ENCODE measurements at places on chromosomes 2 and 18.

- no peak overlapping the region for H3K4me3 ChIP-seq
- H3K27ac ChIP-seq: no peak overlapping the region
- H3K27me3 ChIP-seq: no peaks in the 10 kb centered on the region
- no peaks in the 10 kb centered on the region for H3K4me1 ChIP-seq
- no peak for DNase-seq
- H3K36me3 ChIP-seq: no peaks in the 10 kb centered on the region
Observed at GRCh38 chr2:65278531-65278981, 50.9 kb downstream of the ACTR2 start.

DNA sequence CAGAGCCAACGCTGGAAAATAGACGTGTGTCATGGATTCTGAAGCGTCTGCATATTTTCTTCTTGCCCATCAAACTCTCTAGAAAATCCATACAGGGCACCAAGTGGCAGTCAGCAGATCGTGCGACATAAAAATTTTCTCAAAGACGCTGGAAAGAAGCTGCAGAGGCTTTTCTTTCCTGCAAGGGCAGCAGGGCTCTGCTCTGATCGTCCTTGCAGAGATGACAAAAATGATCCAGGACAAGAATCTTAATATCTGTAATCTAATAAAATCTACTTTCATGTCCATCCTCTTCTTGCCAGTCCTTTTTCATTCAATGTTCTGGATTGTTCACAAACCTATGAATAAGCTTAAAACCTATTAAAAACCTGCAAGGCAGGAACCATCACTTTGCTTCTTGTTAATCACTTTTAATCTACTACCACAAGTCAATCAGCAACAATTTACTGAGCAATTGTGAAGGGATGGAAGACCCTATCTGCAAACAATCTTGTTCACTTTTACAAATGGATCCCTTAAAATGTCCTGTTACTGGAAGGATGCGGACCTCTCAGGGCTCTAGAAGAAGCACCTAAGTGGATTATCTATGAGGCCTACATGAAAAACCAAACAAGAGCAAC lies 93.6 kb downstream of the MREG start:
- H3K4me3 ChIP-seq: no peak overlapping the region
- no peaks in the 10 kb centered on the region for H3K27me3 ChIP-seq
- H3K36me3 ChIP-seq: no peaks in the 10 kb centered on the region
- no peak for DNase-seq
- no peak overlapping the region for H3K27ac ChIP-seq

DNA sequence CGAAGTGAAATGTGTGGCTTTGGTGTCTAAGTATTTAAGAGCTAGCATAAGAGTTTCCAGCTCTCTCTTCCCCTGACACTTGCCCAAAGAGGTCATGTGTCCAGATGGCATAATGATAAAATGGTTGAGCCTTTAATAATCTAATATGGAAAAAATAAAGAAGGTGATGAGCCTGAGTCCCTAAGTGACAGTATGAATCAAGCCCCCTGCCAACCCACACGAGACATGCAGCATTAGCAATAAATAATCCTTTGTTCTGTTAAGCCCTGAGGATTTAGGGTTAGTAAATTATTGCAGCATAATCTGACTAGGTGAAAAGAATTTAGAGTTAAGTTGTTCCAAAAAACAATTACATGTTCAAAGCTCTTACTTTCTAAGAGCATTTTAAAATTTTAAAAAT lies 217.2 kb upstream of the CCDC150 start:
- H3K4me3 ChIP-seq: no peak overlapping the region
- no peak overlapping the region for H3K27ac ChIP-seq

GRCh38 chr2:174682578-174683391 lies 81.5 kb downstream of the CHRNA1 start:
- H3K4me3 ChIP-seq: no peak overlapping the region
- no peaks in the 10 kb centered on the region for H3K27me3 ChIP-seq
- no peaks in the 10 kb centered on the region for H3K4me1 ChIP-seq
- no peak for DNase-seq
- no peaks in the 10 kb centered on the region for H3K36me3 ChIP-seq

DNA sequence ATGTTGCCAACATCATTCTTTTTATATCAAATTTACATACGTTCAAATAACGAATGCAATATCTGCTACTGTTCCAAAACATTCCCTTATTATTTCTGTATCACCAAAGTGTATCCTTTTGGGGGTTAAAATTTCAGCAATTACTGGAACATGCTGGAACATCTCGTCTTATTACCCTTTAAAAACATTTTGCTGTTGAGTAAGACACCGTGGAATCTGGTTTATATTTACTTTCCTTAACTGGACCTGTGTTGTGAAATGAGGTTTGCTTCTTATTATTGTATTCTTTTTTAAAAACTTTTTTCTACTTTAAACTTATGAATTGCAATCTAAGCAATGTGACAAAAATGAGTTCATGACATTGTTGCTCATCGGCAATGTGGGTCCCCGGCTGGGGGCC lies 87.4 kb upstream of the PTPRM start:
- no peak for DNase-seq
- H3K4me1 ChIP-seq: no peaks in the 10 kb centered on the region
- H3K4me3 ChIP-seq: no peak overlapping the region
- H3K36me3 ChIP-seq: no peaks in the 10 kb centered on the region

DNA sequence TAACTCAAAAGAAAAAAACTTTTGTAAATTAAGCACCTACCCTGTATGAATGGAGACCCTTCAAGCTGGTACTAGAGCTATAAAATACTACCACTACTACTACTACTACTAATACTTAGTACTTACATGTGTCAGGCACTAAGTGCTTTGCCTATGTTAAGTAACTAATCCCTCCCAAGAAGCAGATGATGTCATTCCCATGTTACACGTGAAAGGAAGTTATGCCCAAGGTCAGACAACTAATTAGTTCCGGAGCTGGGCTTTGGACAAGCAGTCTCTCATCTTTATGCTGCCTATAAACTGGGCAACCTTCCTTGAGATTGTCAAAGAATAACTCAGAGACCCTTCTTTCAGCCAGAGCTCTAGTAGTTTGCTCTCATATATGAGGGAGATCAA lies 13.9 kb upstream of the ATP6V1B1 start:
- H3K36me3 ChIP-seq: no peaks in the 10 kb centered on the region
- H3K4me3 ChIP-seq: no peak overlapping the region
- no peaks in the 10 kb centered on the region for H3K4me1 ChIP-seq
- H3K27ac ChIP-seq: no peak overlapping the region

DNA sequence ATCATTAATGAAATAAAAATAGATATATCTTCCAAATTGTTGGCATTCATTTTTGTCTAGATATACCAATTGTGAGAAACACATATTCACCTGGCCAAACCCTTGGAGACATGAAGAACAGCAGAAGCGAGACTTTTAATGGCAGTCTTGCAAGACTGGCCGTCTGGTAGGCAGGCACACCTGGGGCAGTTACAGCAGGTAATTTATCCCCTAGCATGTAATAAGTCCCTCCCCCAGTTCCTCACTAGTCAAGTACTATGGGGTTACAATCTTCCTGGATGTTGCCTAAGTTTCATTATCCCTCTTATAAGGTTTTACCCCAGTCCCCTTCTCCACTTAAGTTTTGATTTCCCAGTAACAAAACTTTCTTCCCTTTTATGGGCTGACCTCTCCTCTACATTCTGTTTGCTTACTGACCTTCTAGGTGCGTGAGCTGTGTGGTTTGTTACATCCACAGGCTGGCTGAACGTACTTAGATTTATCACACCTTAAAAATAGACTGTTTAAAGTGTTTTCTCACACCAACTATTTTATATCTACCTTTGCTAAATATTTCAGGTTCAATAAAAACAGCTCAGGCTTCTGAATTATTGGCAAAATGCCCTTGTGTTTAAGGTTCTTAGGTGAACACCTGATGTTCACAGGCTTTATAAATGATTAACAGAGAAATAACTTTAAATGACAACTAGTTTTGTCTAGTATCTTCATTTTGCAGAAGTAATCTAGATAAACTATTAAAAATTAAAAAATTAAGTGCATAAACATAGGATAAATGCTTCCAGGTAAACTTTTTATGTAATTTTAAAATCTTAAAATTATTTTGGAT lies 365.0 kb upstream of the TFPI start:
- no peak overlapping the region for H3K27ac ChIP-seq
- H3K4me1 ChIP-seq: no peaks in the 10 kb centered on the region
- no peak for DNase-seq

- H3K4me3 ChIP-seq: no peak overlapping the region
- peaks cover 8% of the 10 kb centered on the region for H3K4me1 ChIP-seq
- H3K27me3 ChIP-seq: no peaks in the 10 kb centered on the region
- H3K36me3 ChIP-seq: no peaks in the 10 kb centered on the region
- no peak for DNase-seq
- no peak overlapping the region for H3K27ac ChIP-seq
Observed at GRCh38 chr2:113847144-113847543, 42.7 kb upstream of the ACTR3 start.

- H3K36me3 ChIP-seq: no peaks in the 10 kb centered on the region
- no peaks in the 10 kb centered on the region for H3K4me1 ChIP-seq
- no peak for DNase-seq
- no peak overlapping the region for H3K4me3 ChIP-seq
- no peak overlapping the region for H3K27ac ChIP-seq
Observed at GRCh38 chr2:19458427-19459003, 100.1 kb upstream of the OSR1 start.

DNA sequence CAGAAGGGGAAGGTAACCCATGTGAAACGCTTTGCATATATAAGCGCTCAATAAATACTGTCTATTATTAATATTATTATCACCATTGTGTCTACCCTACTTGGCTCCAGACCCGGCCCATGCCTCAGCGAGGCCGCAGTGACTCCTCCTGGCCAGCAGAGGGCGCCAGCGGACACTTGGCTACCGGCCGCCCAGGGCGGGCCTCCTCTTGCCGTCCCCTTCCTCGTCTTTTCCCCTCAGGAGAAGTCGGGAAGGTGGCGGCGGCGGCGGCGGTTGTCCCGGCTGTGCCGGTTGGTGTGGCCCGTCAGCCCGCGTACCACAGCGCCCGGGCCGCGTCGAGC lies at the start of gene AGFG1:
AGFG1 (plus strand) TSS at position 233 of the 341 bp plus-strand sequence. CDS start 266 bp downstream, outside the sequence.
- no peaks in the 10 kb centered on the region for H3K27me3 ChIP-seq
- H3K4me3 ChIP-seq: peak within 1 kb of the TSS; percentile 96
- H3K27ac ChIP-seq: peak within 1 kb of the TSS; percentile 74
- peaks cover 6% of the 10 kb centered on the region for H3K36me3 ChIP-seq

DNA sequence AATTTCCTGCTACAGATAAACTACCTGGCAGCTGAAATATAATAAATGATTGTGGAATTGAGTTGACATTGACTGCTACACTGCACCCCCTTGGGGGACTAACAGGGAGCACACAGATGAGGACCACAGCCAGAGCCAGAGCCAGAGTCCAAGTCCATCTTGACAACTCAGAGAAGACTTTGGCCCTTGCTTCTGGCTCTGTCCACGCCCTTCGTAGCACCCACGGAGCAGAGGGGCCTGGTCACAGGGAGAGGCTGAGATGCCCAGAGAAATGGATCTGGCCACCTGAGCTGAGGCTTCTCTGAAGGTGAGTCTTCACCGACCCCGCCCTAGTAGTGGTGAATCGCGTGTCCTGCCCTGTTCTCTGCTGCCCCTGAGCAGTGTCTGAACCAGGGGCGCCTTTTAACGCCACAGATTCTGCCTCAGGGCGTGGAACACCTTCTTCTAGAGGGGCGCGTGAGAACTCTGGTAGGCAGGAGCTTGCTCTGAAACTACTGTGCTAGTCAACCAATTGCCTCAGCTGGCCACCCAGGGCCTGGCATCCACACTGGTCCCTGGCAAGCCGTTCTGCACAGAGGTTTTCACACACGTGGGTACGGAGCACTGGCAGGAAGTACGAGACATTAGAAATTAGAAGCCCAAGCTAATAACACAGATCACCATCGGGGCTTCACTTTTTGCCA lies 35.7 kb upstream of the MAT2A start:
- no peaks in the 10 kb centered on the region for H3K36me3 ChIP-seq
- peaks cover 59% of the 10 kb centered on the region for H3K4me1 ChIP-seq
- H3K27me3 ChIP-seq: no peaks in the 10 kb centered on the region
- H3K27ac ChIP-seq: peak overlapping the region; percentile 63

DNA sequence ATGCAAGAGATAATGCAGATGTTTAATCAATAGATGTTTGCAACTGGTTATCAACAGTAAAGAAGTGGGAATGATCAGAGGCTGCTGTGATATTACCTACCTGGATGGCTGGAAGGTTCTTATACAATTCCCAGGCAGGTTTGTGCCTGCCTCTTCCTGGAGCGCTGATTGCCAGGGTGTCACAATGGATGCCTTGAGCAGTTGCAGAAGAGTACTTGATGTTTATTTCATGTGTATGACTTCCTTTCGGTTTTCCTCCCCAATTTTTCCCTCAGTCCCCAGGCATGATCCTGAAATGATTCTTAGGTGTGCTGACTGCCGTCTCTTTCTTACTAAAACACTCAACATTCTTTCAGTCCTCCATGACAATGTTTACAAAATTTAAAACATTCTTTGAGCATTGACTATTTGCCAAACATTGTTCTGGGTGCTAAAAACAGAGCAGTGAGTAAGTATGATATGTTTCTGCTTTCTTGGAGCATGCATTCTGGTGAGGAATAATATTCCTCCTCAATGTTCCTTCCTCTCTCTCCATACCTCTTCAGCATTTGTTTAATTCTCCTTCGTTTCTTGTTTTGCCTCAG lies 416.6 kb upstream of the TRIB2 start:
- no peak for DNase-seq
- peaks cover 30% of the 10 kb centered on the region for H3K4me1 ChIP-seq
- no peak overlapping the region for H3K4me3 ChIP-seq
- no peaks in the 10 kb centered on the region for H3K36me3 ChIP-seq

DNA sequence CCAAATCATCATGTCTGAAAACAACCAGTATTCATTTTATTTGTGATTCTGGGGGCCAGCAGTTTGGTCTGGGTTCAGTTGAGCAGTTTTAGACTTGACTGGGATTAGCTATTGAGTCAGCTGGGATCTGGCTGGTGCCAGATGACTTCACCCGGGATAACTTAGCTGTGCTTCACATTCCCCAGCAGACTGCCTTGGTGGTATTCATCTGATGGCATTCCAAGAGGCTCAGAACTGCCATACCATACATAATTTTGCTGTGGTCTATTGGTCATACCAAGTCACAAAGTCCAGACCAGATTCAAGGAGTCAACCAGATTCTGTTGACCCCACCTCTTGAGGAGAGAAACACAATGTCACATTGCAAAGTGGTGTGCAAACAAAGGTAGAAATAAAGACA lies 7.8 kb upstream of the FSHR start:
- DNase-seq: no peak
- H3K36me3 ChIP-seq: no peaks in the 10 kb centered on the region
- H3K4me1 ChIP-seq: no peaks in the 10 kb centered on the region
- no peak overlapping the region for H3K4me3 ChIP-seq
- no peaks in the 10 kb centered on the region for H3K27me3 ChIP-seq
- no peak overlapping the region for H3K27ac ChIP-seq

GRCh38 chr2:239482778-239483712 lies 82.2 kb upstream of the HDAC4 start:
- peak; percentile 60 for DNase-seq
- H3K4me3 ChIP-seq: no peak overlapping the region
- H3K4me1 ChIP-seq: no peaks in the 10 kb centered on the region
- no peak overlapping the region for H3K27ac ChIP-seq
- peaks cover 98% of the 10 kb centered on the region for H3K27me3 ChIP-seq

GRCh38 chr18:25144820-25145219 lies 207.1 kb downstream of the ZNF521 start:
- no peak overlapping the region for H3K27ac ChIP-seq
- H3K4me1 ChIP-seq: no peaks in the 10 kb centered on the region
- DNase-seq: no peak

GRCh38 chr2:236562434-236562833 lies 7.2 kb upstream of the ACKR3 start:
- H3K36me3 ChIP-seq: no peaks in the 10 kb centered on the region
- no peak for DNase-seq
- H3K4me3 ChIP-seq: no peak overlapping the region
- 0 out of 2 replicates have a peak, but pooled peaks cover 5% of the 10 kb centered on the region for H3K4me1 ChIP-seq
